ENCODE measurements at places on chromosomes 5 and 9.

GRCh38 chr5:179256328-179257175 lies 88.7 kb downstream of the ADAMTS2 start:
- no peak for DNase-seq

GRCh38 chr5:7837403-7837802 lies 13.5 kb downstream of the CFAP90 start:
- no peak for DNase-seq

DNA sequence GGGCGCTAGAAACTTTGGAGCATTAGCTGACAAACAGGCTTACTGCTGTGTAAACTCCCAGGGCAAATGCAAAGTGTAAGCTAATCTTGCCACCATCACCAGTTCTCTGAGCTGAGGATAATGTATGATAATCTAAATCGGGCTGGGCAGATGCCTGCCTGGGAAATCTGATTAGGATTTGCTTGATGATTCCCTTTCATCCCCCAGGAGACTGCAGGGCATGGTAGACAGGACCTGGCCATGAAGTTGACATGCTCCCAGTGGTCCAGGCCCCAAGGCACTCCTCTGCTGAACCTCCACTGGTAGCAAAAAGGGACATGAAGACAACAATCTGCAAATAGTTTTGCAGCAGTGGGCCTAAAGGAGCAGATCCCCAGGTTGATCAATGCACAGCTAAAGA lies 317.5 kb downstream of the SPOCK1 start:
- no peak for DNase-seq

DNA sequence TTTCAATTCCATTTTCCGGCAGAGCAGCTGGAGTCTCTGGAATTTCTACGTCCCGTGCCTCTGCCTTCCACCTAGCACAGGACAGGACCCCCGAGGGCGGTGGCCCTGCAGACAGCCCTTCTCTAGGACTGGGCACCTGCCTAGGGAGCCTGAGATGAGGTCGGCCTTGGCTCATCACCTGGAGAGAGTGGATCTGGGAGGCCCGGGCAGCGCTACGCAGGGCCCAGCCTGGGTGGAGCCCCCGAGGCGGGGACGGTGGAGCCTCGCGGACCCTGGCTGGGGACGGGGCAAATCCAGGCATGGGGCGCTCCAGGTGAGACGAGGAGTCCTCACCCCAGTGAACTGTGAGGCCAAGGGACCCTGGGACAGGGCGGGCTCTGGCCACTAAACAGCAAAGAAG lies 114.5 kb downstream of the MTRR start:
- no peak for DNase-seq

DNA sequence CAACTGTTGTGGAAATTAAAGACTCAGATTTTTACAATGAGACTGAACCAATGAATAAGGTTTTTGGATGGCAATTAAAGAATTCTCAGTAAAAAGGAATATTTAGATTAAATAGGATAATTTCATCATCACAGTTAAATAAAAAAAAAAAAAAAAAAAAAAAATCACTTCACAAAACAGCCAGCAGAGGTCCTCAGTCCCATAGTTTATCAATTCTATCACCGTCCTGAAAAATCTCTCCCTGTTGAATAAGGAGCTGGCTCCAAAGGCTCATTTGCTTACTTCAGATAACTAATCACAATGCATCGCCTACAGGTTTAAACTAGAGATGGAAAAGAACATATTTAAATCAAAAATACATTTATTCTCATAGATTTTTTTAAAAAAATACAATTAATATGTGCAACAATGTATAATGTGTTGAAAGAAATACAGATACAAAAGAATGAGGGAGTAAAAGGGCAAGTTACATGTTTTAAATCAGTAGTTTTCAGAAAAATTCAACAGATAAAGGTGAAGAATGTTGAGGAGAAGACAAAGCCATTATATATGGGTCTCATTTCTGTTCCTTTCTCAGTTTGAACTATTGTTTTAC lies 175.8 kb upstream of the CHD1 start:
- DNase-seq, result no peak

- DNase-seq, result peak; percentile 54
Observed at GRCh38 chr5:140926443-140927227, 536 bp downstream of the PCDHAC1 start.

DNA sequence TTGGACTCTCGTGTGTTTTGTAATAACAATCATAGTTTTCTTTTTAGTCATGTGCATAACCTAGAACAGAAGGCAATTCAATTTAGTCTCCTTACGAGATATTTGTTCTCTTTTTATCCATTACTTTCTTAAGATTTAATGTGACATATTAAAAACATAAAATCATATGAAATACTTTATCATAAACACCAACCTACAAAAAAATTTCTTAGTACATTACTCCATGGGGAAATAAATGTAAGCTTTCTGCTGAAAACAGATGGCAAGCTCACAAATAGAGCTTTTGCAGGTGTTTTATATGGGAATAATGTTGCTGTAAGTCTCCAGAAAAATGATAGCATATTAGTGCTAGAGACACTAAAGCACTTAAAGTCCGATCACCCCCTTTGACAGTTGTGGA lies 1035.2 kb upstream of the ARRDC3 start:
- DNase-seq, result no peak

DNA sequence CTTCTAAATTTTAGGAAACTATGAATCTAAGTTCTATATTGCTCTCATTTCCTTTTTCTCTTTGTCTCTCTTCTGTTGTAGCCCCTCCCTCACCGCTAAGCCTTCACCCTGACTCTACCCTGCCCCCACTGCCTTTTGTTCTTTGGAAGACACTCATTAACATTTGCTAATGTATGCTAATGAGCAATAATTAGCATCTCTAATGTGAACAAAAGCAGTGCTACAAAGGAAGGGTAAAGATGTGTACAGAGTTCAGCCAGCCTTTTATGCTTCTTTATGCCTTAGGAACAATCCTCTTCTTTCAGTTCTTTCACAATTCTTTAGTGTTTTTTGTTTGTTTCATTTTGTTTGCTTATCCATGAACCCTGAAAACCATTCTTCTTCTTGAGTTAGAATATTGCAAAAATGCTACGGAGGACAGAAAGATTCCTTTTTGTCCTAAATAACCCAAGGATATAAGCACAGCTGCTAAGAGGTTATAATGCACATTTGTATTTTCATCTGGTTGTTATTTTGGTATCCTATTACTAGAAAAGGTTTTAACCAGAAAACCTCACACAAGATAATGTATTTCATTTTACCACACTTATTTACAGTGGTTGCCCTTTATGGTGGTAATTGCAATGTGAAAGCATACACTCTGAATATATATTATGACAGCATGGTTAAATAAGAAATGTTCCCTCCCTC lies 159.3 kb downstream of the TMC1 start:
- no peak for DNase-seq

- no peak for DNase-seq
Observed at GRCh38 chr5:90598293-90598692, 39.7 kb downstream of the ADGRV1 start.

- DNase-seq, result no peak
Observed at GRCh38 chr5:60497706-60498500, 202.1 kb downstream of the DEPDC1B start.

- no peak for DNase-seq
Observed at GRCh38 chr9:36905101-36906066, 128.7 kb downstream of the PAX5 start.

- peak; percentile 80 for DNase-seq
Observed at GRCh38 chr5:109689740-109690241, at the start of gene MAN2A1. TSS of gene MAN2A1 (plus strand) at chr5:109689927. CDS start at chr5:109690418, 491 bp downstream.

DNA sequence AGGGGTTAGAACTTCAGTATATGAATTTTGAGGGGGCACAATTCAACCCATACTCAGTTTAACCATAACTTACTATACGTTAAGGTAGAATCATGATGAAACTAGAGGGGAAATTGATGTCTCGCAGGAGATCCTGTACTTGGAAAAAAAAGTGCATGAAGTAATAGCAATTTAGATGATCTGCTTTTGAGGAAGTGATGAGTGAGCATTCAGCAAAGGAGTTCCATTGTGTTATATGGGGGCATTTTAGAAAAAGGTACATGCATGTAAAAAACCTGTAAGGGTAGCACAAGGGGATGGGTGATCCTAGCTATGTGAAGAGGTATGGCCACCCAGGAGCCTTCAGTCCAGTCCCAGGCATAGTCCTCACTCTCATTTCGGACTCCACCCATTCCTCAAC lies 14.8 kb upstream of the TMC1 start:
- no peak for DNase-seq

DNA sequence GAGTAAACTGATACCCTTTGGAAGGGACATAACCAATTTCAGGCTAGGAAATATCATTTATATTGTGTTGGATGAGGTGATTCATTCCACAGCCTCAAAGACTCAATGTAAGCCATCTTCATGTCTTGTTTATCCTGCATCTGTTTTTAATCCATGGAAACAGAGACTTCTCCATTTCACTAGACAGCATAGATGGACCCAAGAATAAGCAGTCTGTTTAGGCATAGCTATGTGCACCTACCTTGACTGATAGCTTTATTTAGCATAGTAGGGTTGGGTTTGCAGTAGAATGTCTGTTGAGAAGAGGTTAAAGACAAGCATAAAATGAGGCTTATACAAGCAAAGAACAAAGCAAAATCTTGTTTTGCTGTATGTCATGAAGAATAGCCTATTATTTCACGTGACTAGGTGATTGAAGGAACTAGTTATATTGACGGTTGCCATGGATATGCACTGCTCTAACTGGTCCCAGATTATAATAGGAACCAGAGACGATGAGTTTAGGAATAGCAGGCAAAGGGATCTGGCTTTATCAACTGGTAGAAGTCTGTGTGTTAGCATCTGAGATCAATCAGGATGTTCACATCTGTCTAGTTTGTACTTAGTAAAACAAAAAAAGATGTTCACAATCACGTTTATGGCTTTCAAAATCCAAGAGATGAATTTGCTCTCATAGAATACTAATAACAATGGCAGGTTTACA lies 154.8 kb upstream of the KLF9 start:
- no peak for DNase-seq

GRCh38 chr9:90979138-90979551 lies 177.5 kb downstream of the SYK start:
- no peak for DNase-seq

- no peak for DNase-seq
Observed at GRCh38 chr9:107368696-107369095, 85.6 kb downstream of the RAD23B start.

DNA sequence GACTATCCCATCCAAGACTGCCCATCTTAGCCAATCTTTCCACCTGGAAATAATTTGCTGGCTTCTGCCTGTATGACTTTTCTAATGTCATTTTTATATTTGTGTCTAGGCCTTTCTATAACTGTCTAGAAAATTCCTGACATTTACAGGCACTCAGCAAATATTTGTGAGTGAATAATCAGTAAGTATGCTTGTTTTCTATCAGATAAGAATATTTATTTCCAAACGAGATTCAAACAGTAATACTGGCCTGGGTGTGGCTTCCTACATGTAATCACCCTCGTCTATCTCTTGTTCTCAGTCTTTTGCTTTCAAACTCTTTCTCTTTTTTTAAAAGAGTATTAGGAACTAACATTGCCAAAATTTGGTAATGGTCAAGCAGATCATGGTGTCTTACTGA lies 466.2 kb downstream of the RAB3C start:
- DNase-seq, result no peak

- DNase-seq, result no peak
Observed at GRCh38 chr9:121718084-121718483, 66.7 kb downstream of the DAB2IP start.

DNA sequence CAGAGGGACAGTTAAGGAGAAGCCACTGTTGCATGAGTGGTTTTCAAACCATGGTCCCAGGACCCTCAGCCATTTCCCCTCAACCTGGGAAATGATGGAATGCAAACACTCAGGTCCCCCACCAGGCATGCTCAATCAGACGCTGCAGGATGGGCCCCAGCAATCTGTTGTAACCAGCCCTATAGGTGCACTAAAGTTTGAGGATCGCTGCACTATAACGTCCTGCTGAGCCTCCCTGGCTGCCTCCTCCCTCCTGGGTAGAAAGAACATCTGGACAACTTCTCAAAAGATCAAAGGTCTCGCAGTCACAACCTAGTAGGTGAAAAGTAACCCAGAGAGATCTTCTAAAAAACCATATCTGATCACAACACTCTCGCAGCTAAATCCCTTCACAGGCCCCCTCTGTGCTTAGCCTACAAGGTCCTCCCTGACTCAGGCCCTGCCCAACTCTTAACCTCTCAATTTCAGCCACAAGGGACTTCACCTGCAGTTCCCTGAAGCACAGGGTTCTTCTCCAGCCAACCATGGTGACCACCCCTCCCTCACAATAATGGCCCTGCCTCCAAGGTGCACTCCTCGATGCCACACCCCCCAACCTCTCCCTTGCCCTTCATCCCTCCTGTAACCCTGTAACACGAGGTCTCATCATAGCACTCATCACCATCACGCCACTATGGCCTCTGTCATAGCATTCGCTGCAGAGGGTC lies 3.5 kb downstream of the SHB start:
- no peak for DNase-seq

GRCh38 chr9:91978740-91979414 lies 28.8 kb upstream of the ROR2 start:
- DNase-seq, result no peak

- DNase-seq, result no peak
Observed at GRCh38 chr5:54995168-54995567, 9.8 kb upstream of the ESM1 start.

- no peak for DNase-seq
Observed at GRCh38 chr5:14258840-14259239, 115.7 kb downstream of the TRIO start.

- no peak for DNase-seq
Observed at GRCh38 chr9:130427326-130427725, 17.4 kb upstream of the ASS1 start.

DNA sequence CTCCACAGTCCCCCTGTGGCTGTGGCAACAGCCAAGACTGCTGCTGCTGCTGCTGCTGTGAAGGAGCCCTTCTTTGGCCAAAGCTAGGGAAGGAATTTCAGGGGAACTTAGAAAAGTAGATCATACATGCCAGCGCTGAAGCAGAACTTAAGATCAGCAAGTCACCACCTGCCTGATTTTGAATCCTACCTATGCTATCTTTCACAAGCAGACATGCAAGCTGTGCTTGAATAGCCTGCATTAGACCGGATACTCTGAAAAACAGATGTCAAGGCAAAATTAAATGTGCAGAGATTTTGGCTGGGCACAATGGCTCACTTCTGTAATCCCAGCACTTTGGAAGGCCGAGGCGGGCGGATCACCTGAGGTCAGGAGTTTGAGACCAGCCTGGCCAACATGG lies 99.3 kb upstream of the ZNF366 start:
- no peak for DNase-seq

GRCh38 chr9:124291801-124292396 lies 34.1 kb downstream of the NEK6 start:
- DNase-seq, result peak; percentile 78

- DNase-seq, result no peak
Observed at GRCh38 chr5:117587111-117587510, 1012.5 kb upstream of the SEMA6A start.

Measured in stimulated activated CD8-positive, alpha-beta memory T cell treated with anti-CD3 and anti-CD28 coated beads, Interleukin-4, amount 100 ng/mL, for 48 hours (primary cell).